ENCODE measurements at places on chromosomes 6 and 20.

- DNase-seq = no peak
Observed at GRCh38 chr20:22567944-22568871, 16.2 kb downstream of the FOXA2 start.

- no peak for DNase-seq
Observed at GRCh38 chr20:11912013-11912658, 5.6 kb upstream of the BTBD3 start.

DNA sequence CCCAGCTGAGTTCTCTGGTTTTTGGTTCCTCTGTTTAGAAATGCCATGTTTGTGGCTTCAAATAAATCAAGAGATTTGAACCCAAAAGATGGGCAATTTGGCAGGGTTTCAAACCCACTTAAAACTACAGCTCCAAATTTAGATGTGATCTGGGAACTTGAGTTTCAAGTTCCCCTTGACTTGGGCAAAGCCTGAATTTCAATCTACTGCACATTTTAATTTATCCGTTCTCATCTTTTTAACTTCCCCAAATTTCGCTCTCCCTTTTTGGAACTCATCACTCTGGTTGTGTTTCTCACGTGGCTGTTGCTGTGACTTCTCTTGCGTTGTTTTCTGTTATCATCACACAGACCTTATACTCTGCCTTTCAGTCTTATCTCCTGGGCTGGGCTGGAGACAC lies 230.9 kb downstream of the CDC5L start:
- no peak for DNase-seq

DNA sequence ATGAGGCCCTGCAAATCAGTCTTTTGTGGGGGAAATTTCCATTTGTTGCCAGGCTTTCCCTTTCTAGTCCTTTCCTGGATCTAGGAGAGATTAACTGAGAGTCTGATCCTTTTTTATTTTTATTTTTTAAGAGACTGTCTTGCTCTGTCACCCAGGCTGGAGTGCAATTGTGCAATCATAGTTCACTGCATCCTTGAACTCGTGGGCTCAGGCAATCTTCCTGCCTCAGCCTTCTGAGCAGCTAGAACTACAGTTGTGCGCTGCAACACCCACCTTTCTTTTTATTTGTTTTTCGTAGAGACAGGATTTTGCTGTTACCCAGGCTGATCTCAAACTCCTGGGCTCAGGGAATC lies 22.9 kb downstream of the OR2B2 start:
- DNase-seq = no peak

DNA sequence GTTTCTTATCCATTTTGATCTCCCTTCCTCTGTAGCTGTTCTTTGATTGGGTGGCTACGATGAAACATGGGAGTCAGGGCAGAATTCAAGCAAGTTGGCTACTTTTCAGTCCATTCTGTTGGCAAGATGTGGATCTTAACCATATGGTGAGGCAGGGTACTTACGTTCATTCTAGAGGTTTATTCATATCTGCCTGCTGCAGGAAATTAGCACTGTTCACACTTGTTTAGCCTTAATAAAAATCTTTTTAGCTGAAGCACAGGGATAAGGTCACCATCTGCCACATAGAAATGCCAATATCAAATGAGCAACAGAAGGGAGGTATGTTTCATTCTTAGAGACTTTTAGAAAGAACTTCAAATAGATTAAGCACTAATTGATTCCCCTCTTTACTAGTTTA lies 83.9 kb downstream of the GRIK2 start:
- DNase-seq = no peak

GRCh38 chr6:75852721-75853120 lies 103.7 kb downstream of the MYO6 start:
- DNase-seq = no peak

- no peak for DNase-seq
Observed at GRCh38 chr6:161088676-161089328, 97.2 kb downstream of the MAP3K4 start.

DNA sequence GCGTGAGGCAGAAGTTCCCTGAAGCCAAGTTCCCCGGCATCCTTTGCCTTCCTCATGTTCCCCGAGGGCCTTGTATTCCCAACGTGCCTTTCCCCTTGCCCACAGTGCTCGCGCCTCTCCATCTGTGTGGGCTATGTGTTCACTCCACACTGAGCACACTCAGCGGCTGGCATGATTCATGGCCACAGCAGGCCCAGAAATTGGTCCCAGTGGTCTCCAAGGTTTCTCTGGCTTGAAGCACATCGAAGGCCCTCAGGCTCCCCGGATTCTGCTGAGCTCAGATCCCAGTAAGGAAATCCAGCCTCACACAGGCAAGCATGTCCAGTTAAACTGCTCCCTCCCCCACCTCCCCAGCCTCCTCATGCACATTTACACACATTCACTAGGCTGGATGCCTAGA lies 123.6 kb downstream of the ISM1 start:
- DNase-seq = no peak

DNA sequence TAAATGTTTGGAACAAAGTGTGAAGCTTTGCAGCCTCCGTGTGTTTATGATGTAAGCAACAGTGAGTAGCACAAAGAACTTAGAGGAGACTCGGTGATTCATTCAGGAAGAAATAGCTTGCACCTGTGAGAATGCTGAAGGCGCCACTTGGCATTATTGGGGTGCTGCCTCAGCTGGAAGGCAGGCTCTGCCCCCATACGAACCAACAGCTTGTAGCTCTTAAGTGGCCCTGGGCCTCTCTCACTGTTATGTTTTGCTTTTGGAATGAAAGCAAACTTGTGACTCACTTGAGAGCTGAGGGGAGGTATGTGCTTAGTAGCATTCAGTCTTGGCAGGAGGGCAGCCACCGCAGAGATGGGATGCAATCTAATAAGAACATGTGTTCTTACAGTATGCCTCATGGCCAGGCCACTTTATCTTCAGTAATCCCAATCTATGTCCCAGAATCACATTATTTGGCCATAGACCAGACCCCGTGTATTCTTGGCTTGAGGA lies 310.7 kb downstream of the EYA4 start:
- DNase-seq = no peak

DNA sequence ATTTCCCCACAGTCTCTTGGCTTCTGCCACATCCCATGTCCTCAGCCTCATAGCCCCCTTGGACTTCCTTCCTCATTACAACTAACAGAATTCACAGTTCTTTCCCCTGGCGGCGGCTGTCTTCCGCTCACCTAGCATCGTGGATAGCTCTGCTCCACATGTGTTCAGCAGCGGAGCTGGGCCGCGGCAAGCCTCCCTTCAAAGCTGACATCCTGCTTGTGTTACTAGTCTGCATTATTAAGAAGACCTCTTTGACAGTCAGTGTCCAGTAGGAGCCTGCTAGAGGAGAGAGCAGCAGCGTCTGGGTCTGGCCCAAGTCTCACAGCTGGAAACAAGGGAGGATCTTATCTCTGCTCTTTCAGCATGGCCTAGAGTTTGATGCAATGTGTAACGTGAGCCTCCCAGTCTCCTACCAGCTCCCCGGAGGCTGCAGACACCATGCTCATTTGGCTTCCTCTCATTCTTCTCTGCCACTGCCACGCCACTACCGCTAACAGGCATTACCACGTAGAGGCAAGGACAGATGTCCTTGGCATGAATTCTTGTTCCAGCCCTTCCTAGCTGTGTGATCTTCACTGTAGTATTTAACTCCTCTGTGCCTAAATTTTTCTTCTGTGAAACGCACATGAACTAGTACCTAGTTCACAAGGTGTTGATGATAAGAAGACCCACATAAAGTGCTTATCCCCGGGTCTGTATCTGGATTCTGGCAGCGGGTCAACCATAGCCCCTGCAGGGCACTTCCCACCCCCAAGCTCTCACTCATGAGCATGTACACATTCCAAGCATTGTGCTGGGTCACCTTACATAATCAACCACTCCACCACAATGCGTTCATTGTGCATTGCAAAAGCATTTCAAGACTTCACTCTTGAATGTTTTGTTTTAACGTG lies 107.1 kb upstream of the BACH2 start:
- DNase-seq = no peak

DNA sequence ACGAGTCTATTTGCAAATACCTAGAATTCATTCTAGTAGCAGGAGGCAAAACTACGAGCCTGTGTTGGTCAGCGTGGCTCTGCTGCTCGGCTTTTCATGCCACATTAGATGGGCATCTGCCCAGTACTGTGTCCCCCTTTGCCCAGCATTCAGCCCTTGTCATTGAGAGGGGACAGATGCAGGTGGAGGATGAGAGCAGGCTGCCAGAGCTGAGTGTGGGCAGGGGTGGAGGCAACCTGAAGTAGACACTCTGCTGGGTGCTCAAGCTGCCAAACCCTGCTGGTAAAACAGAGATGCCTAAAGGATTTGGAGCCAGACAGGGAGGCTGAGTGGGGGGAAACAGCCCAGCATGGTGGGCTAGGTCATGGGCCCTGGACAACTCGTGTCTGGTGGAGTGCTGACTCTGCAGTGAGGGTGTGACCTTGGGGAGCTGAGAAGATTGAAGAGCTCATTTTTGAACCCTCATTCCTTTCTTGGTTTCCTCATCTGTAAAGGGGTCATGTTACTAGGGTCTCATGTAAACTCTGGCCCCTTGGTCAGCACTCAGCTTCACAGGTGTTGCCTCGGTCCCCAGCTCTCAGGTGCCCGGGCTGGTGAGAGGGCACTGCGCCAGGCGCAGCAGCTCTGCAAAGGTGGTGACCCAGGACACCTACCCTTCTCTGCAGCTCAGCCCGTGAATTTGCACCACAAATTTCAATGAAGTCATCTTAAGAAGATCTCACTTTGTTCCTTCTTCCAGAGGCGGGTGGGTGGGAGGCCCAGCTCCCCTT lies 64.2 kb upstream of the BHLHE23 start:
- DNase-seq = no peak

- no peak for DNase-seq
Observed at GRCh38 chr6:100665041-100665380, 200.3 kb upstream of the SIM1 start.

GRCh38 chr20:63084563-63084927 lies 77.8 kb upstream of the BHLHE23 start:
- no peak for DNase-seq

DNA sequence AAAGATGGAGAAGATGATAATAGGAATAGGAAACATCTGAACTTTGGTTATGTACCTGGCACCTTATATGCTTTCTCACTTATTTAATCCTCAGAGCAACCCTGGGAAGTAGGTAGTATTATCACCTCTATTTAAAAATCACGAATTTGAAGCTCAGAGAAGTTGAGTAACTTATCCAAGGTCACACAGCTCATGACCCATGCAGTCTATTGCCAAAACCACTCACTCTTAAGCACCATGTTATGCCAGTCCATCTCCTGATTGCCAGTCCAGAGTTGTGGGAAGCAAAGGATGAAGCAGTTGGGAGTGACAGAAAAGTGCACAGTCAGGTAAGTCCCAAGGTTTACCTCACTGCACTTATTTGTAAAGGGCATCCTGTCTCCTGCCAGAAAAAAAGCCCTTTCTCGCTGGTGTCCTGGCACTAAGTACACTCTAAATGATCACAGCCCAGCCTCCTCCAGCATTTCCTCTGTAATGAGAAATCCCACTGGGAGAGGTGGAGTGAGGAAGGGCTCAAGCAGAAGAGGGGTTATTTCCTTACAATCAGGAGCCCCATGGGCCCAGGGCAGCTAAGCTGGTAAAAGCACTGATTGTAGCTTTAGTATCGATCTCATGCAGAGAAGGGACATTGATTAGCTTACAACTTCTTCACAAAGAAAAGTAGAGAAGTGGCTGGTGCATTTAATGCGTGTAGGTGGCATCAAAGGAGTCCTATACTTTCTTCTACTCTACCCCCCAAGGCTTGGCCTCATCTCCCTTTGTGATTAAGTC lies 21.3 kb upstream of the SCGN start:
- no peak for DNase-seq

GRCh38 chr20:53736757-53737395 lies 143.2 kb upstream of the ZNF217 start:
- no peak for DNase-seq

DNA sequence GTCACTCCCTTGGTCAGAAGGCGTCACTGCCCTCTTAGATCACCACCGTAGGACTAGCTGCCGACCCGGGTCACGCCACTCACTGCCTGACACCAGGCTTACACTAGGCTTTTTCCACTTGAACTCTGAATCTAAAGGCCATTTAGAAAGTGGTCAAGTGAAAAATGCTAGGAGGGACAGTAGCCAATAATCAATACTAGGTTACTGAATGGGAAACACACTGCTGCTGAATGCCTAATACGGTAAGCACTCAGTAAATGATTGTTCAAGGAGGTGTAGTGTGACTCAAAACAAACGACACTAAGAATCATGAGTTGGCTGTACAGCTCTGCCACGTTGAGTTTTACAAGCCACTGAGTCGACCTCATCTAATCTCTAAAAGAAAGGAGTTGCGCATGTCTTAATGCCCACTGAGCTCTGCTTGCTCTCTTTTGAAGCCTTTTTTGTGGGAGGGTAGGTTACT lies 760 bp upstream of the IBTK start:
- no peak for DNase-seq

DNA sequence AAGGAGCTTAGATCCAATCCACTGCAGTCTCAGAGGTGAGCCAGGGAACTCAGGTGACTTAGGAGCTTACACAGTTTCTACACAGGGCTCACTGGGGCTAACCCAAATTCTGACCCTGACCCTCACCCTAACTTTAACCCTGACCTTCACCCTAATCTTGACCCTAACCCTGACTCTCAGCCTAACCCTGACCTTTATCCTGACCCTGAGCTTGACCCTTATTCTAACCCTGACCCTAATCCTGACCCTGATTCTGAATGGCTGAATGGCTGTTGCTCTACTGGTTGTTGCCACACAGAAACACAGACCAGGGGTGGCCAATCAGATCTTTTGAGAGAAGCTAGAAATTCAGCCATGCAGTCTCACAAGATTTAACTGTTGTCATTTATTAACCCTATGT lies 180.1 kb downstream of the TSHZ2 start:
- DNase-seq = no peak

- no peak for DNase-seq
Observed at GRCh38 chr20:48052475-48052835, 267.2 kb upstream of the SULF2 start.

GRCh38 chr20:57111028-57111373 lies 155.4 kb downstream of the BMP7 start:
- no peak for DNase-seq

DNA sequence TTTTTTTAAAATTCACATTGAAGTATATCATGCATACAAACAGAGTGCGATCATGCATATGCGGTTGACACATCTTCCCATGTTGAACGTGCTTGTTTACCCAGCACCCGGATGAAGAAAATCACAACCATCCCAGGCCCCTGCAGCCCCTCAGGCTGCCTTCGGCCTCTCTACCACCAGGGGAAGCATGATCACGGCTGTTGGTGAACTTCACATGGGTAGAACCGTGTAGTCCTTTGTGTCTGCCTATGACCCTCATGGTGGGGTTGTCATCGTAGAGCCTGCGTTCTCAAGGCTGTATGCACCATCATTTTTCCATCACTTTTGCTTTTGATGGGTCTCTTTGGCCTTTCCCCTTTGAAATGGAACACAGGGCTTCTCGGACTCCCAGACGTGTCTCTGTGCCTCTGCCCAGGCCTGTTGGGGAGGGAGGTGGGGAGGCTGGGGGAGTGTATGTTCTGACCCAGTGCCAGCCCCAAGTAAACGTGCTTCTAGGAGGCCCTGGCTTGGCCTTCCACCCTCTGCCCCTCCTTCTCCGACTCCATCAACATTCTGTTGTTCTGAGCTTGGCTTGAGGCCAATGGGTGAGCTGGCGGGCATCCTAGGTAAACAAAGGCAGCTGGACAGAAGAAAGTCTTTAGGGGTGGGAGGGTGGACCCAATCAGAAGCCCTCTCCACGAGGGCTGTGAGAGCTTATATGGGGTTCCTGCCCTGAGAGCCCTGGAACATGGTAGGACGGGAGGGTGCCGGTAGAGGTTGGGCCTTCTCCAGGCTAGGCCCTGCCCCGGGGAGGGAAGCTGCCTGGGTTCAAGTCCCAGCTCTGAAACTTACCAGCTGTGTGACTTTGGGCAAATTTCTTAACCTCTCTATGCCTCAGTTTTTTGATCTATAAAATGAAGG lies 39.7 kb downstream of the TGM2 start:
- peak; percentile 56 for DNase-seq

GRCh38 chr20:60446267-60447111 lies 488.3 kb downstream of the CDH26 start:
- DNase-seq = no peak
